ENCODE measurements at places on chromosomes 12 and 14.
A peak's percentile ranks its signal among the peaks of the same experiment; 100 is the strongest.

DNA sequence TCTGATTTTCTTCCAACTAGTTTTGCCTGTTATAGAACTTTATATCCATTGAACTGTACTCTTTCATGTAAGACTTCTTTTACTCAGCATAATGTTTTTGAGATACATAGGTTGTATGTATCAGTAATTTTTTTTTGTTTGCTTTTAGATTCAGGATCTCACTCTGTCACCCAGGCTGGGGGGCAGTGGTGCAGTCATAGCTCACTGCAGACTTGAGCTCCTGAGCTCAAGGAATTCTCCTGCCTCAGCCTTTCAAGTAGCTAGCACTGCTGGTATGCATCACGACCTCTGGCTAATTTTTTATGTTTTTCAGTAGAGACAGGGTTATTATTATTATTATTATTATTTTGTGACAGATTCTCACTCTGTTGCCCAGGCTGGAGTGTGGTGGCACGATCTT, 65.0 kb upstream of the DDHD1 start:
- no peak for DNase-seq

GRCh38 chr14:105540811-105541210, 14.4 kb downstream of the TMEM121 start:
- no peak for DNase-seq

- DNase-seq = no peak
Observed at GRCh38 chr12:6535697-6535946, 1.3 kb downstream of the GAPDH start.

DNA sequence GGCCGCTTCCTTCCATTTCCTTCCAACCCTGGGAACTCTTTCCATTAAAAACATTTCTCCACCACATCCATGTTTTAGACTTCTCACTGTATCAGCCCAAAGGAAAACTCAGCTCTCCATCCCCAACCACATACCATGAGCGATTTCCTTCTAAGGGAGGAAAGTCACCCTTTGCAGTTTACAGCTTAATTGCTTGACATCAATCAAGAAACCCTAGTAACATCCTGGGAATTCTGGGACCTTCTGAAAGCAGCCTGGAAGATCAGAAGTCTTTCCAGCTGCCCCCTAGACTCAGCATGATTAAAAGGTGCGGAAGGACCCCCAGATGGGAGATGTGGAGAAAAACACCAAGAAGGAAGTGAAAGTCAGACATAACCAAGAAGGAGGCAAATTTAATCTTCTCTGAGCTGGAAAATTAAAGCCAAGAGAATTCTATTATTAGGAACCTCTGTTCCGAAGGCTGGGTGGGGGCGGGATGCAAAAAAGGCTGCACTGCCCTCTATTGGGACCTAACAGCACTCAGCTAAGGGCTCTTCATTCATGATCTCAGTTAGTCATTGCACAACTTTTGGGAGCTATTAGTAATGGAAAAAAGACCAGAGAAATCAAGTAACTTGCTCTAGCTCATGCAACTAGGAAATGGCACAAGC, 73.3 kb upstream of the PLXNC1 start:
- DNase-seq = no peak

DNA sequence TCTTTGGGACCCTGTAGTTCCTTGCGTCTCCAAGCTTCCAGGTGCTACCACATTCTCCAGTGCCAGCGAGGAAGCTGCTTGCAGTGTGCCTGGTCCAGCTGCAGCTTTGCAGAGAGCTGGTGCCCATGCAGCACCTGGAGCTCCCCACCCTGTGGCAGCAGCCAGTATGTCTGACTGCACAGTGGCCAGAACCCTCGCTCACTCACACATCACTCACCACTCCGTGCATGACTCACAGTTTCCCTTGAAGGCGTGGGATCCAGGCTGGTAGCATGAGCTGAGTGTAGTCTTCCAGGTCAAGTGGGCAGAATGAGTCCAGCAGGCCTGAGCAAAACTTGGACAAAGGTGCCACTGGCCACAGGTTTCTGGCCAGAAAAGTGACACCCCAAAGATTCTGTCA, 33.6 kb downstream of the SDR9C7 start:
- DNase-seq = peak; percentile 66
